ENCODE measurements at places on chromosomes 5 and 9.

DNA sequence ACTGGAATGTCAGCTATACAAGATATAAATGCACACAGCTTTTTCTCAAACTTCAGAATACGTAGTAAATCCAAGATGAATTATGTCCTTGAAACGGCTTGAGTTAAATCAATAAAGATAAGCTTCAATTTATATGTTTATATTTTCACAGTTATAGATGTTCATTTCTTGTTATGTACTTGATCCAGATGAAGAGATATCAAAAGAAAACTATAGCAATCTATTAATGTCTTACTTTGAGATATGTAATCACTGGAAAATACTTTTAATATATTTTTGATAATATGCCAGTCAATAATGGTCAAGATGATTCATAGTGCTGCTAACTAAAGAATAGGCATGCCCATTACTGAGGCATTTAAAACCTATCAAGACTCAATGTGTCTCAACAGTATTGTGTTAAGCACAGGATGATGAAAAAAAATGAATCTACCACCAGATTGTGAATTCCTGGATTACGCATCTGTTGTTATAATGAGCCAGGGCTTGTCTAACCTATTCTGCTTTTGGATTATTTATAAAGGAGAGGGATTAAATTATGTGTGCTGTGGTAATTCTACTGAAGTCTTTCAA is 372.6 kb upstream of the PRR16 start:
- no peak for DNase-seq

DNA sequence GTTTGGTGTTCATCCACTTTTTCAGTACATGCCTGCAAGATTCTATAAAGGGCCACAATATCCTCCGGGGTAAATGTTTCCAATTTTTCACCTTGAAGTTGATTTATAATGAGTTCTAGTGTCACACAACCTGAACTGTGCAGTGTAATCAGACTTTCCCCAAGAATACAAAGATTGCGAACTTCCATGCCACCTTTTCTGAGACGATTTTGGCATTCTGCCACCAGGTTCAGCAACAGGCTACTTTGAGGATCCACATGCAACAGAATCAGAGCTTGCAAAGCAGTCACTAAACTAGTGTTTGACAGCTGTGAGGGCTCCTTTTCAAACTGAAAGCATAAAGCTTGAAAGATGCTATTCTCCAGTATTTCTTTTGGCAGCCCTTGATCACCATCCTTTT is 1.6 kb downstream of the FASTKD3 start:
- no peak for DNase-seq

DNA sequence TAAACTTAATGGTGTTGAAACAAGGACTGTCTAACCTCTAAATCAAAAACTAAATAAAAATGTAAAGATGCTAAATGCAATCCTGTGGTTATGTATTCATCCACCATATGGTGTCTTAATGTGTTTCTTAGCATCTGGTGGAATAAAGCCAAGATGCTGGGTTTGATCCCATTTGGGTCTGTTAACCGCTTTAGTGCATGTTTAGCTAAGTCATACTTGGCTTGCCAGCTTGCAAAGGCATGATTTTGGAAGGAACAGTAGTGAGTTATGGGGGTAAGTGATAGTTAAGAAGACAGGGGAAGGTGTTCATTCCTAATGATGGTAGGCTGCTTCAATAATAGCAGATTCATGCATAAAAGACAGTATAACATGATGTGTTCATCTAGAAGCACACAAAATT is 139.0 kb upstream of the SLC27A6 start:
- no peak for DNase-seq

DNA sequence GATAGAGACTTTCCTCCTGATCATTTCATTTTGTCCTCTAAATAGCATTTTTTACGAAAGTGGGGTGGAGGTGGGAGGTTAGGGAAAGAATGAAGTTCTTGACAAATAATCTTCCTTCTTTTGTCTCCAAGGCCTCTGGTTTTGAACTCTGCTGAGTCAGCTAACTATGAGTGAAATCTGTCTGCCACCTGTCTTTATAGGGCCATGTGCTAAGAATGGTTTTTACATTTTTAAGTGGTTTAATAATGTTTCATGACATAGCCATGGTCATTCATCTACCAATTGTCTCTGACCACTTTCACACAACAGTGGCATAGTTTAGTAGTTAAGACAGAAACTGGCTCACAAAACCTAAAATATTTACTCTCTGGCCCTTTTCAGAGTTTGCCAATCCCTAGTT is 7.6 kb downstream of the MAN2A1 start:
- DNase-seq: no peak

DNA sequence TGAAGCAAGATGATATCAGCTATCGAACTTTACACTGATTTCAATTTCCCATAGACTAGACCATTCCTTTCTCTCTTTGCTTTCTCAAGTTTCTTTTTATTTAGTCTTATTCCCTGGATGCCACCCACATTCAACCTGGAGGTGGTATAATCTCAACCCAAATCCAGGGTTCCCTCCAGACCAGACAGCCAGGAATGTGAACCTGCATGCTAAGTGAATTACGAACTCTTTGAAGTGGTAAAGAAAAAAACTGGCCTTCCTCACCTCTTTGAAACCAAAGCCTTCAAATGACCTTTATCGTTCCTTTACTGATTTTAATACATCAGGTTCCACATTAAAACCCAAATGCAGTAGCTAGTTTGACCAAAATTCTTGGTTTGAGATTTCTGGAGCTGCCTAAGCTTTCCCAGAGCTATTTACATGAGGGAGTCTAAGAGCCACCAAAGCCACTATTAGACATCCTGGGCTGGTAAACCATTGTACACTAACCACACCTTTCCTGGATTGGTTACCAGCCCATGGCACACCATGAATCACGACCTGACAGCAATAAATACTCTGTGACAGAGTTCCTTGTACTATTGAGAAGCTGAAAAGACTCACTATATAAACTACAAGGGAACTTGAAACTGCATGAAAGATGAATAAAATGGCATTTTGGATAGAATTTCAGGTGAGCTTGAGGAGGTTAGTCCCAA is 323.7 kb downstream of the ADAMTS6 start:
- no peak for DNase-seq

GRCh38 chr5:151755383-151755782 is 3.0 kb downstream of the ATOX1 start:
- no peak for DNase-seq

- DNase-seq: no peak
Observed at GRCh38 chr5:180380441-180380840, 27.3 kb upstream of the GFPT2 start.

GRCh38 chr9:130880599-130881220 is 15.9 kb downstream of the QRFP start:
- DNase-seq: no peak

DNA sequence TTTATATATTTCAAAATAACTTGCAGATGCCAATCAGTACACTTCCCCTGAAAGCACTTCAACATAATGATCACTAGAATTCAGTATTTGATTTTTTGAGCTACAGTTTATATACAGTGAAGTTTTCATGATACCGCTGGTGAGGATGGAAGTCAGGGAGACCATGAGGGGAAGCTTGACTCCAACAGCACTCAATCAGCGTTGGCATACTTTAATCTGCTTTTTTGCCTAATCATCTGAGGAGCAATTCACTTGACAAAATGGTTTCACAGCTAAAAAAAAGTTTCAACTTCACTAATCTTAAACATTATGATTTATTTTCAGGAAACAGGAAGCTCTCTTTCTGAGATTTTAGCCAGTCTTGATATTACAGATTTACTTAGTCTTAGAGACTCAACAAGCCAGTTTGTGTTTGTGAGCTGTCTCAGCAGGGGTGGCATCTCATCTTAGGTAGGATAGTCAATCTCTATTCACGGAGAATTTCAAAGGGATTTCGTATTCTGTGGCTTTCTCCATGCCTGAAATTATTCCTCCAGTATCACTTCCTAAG is 111.4 kb upstream of the ARRDC3 start:
- DNase-seq: no peak
